ENCODE measurements at places on chromosomes 6 and 20. TPM values are rescaled to one million over a fixed set of nuclear protein-coding genes. Genes with fewer than 3 reads are reported as not detected.
A peak's percentile ranks its signal among the peaks of the same experiment; 100 is the strongest.

The PERP gene
- total RNA-seq, result 99.6 TPM

DNA sequence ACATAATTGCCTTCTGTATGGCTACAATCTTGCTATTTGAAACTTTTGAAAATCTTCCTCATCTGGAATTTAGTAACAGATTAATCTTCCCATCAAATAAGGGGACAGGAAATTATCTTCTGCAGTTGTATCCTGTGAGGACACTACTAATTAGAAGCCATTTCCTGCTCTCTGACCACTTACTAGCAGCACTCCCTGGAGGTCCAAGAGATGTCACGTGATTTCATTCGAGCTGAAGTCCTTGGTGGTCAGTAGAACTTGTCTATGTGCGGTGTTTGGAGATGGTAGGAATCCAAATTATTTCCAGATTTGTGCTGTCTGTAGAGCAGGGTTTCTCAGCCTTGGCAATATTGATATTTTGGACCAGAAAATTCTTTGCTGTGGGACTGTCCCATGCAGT is 202.5 kb downstream of the TFAP2B start:
- no peak for DNase-seq

DNA sequence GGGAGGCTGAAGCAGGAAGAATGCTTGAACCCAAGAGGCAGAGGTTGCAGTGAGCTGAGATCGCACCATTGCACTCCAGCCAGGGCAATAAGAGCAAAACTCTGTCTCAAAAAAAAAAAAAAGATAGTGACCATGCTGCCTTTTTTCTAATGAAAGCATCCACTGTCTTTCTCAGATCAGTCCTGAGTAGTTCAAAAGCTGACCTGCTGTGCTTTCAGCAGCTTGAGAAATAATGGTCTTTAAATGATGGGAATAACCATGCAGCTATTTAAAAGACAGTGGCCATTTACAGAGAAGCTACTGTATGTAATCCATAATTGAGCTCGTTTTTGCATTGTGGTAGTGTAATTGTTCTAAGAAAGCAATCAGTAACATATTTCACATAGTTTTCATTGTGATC is 36.1 kb downstream of the DSTN start:
- no peak for DNase-seq

The AIF1 gene
- total RNA-seq, result 26.8 TPM

The MPC1 gene
- 45.9 TPM for total RNA-seq

DNA sequence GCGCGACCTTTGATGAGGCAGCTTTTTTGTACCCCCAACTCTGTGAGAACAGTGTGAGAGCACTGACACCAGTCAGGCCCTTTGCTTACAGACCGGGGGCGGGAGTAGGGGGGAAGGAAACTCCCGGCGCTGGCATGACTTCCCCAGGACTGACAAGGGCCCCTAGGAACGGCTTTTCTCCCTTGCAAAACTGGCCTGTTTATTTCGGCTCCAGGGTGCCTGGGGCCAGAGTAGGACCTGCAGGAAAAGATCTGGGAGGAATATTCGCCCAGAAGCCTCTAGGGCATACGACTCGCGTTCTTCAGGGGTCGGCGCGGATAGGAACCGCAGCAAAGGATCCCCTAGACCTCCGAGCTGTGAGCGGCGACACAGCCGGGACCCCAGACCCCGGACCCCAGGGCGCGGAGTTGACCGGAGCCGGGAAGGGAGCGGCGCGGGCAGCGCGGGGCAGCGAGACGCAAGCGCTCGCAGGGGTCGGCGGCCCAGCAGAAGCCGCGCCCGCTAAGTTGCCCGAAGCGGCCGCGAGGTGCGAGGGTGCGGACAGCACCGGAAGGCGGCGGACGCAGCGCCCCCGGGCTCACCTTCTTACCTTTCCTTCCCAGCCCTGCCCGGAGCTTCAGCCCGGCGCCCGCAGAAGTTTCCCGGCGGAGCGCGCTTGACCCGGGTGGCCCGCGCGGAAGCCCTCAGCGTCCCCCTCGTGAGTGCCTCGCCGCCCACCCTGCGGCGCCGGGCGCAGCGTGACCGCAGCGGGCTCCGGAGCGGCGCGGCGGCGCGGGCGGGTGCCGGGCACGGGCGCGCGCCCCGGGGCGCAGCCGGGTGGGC is at the start of gene POPDC3:
Gene POPDC3 (minus strand): TSS at position 771 of the 822 bp plus-strand sequence. CDS start 18,105 bp downstream, outside the sequence.
- no peak for DNase-seq

- DNase-seq, result no peak
Measured at GRCh38 chr6:78799682-78800081, 67.7 kb upstream of the IRAK1BP1 start.

- no peak for DNase-seq
Measured at GRCh38 chr20:4956200-4956810, 45.0 kb downstream of the SLC23A2 start.

DNA sequence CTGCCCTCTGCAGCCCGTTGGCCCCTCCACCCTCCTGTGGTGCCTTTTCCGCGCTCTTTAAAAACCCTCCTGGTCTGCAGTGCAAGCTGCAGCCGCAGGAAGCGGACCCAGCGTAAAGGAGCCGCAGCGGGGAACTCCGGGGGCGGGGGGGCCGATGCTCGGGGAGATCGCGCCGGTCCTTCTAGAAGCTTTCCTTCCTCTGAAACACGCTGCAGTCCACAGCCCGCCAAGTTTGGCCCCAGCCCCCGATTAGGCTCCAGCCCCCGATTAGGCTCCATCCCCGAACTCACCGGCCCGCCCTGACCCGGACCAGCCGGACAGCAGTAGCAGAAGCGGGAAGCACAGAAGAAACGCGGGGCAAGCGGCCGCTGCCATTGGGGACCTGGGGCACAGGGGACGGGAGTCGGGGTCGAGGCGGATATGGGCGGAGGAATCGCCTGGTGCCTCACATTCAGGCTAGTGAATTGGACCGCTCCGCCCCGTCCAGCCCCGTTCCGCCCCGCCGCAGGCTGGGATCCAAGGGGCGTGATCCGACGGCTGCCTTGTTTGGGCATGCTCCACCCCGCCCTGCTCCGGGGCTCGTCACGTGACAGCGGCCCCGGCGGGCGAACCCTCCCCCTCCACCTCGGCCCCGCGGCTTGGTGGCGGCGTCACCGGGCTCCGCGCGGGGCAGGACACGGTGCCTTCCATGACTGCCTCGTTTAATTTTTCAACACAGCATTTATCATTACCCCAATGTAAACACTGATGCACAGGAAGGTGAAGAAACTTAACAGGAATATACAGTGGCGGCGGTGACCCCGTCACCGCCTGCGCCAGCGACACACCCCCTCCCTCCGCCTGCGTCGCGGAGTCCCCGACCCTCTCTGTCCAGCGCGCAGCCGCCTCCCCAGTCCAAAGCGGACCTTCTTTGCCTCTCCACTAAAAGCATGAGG is 20.3 kb downstream of the RAET1L start:
- peak; percentile 92 for DNase-seq

The GJE1 gene
- total RNA-seq, result not detected

DNA sequence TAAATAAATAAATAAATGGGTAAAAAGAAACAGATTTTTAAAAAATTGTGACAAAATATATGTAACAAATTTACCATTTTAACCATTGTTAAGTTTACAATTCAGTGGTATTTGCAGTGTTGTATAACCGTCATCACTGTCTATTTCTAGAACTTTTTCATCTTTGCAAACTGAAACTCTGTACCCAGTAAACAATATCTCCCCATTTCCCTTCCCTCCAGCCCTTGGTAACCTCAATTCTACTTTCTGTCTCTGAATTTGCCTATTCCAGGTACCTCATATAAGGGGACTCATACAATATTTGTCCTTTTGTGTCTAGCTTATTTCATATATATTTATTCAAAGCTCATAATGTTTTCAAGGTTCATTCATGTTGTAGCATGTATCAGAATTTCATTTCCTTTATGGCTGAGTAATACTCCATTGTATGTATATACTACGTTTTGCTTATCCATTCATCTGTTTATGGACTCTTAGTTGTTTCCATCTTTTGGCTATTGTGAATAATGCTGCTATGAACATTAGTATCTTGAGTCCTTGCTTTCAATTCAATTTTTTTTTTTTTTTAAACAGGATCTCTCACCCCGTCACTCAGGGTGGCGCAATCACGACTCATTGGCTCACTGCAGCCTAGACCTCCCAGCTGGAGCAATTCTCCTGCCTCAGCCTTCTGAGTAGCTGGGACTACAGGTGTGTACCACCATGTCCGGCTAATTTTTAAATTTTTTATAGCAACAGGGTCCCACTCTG is 8.9 kb downstream of the MANBAL start:
- DNase-seq, result no peak

GRCh38 chr20:7856756-7857155 is 83.5 kb downstream of the HAO1 start:
- no peak for DNase-seq

GRCh38 chr20:59850018-59850641 is 83.3 kb downstream of the SYCP2 start:
- no peak for DNase-seq

The SNAI1 gene
- total RNA-seq, result 3.2 TPM

GRCh38 chr20:60066438-60066823 is 108.2 kb downstream of the CDH26 start:
- no peak for DNase-seq

GRCh38 chr6:16490616-16491015 is 252.2 kb downstream of the GMPR start:
- no peak for DNase-seq

DNA sequence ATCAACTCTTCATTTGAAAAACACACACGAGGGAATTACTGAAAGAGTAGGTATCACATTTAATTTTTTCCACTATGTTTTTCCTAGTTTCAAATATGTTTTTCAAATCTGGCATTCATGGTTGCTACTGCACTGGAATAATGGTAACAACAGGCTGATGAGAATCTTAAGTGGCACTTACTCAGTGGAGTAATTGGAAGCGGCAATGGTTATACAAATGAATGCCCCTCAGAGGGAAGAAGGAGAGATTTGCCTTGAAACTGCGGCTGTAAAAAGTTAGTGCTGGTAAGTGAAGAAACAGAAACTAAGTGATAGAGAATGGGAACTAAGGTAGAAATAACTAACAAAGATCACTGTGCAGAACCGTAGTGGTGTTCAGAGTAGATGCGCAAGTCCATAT is 41.0 kb upstream of the PDE7B start:
- DNase-seq, result no peak

The SLC22A16 gene
- not detected for total RNA-seq

The GRIK2 gene
- 1.2 TPM for total RNA-seq

- DNase-seq, result no peak
Measured at GRCh38 chr6:116530436-116530835, 15.0 kb downstream of the TRAPPC3L start.

DNA sequence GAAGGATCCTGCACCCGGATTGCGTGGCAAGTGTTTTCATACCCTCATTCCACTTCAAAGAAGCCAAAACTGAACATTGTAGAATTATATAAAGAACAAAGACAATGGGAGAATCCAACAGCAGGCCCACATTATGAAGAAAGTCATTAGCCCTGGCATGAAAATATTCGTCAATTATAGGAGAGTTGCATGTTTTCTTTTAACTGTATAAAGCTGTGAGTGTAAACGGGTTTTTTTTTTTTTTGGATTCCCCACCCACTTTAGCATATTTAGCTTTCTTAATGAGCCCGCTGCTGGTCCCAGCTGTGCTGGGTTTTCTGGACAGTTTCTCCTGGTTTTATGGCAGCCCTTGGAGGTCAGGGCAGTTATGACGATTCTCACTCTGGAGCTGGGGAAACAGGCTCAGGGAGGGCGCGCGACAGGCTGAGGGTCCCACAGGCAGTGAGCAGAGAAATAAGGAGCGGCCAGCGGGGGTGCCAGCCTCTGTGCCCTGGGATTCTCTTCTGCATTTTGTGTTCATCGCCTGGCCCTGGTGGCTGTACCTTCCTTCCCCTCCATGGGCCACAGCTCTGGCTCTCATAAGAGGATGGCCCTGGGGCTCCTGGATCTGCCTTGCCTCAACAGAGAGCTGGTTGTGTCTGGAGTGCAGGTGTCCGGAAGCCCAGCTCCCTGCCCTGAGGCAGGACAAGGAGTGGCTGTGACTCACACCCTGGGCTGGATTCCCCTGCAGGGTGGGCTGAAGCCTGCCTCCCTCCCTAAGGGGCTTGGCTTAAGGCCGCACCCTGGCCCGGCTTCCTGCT is 24.1 kb upstream of the SULF2 start:
- peak; percentile 26 for DNase-seq

The GGT7 gene
- 40.6 TPM for total RNA-seq

- no peak for DNase-seq
Measured at GRCh38 chr6:21780141-21780540, 186.6 kb downstream of the SOX4 start.

DNA sequence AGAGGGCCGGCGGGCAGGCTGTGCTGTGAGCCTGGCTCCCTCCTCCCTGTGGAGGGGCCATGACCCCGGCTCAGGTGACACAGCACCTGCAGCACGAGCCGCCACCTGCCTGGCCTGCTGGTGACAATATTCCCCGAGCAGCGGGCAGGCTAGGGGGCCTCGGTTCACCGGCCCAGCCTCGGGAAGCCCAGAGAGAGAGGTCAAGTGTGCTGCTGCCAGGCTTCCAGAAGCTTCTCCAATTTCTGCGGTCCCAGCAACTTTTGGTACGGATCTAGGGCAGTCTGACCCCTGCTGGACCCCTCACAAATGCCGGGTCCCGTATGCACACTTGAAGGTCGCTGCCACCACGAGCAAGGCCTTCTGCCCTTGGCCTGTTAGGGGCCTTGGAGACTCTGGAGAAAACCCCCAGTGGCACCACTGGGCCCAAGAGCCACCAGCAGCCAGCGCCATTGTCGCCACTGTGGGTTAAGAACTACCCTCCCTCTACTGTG is 38.6 kb upstream of the NOL4L start:
- no peak for DNase-seq

GRCh38 chr20:37522260-37523011 is 1.4 kb downstream of the NNAT start:
- DNase-seq, result peak; percentile 60

The CDH26 gene
- total RNA-seq, result 3.3 TPM

The EFCAB8 gene
- 0.20 TPM for total RNA-seq

- DNase-seq, result no peak
Measured at GRCh38 chr6:150633486-150633834, 33.8 kb downstream of the PLEKHG1 start.

The FBXO30 gene
- total RNA-seq, result 13.9 TPM

DNA sequence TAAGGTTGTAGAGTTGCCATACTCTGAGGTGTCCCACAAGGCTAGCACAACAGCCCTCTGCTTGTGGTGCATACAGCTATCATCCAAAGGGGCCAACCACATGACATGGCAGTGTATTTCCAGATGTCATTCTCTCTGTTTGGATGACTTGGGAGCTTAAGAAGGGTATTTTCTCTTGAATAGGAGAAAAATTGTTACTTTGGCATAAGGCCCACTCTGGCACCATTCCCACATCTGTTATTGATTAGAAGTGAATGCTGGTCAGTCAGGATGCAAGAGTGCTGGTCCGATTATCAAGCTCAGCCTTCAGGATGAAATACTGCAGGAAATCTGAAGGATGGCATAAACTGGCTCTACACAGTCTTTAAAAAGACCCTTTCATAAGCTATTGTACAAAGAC is 83.6 kb upstream of the C20orf144 start:
- DNase-seq, result no peak

GRCh38 chr6:104580452-104580851 is 279.3 kb downstream of the HACE1 start:
- no peak for DNase-seq

Data from mucosa of gallbladder (tissue), 1 donor.